T-helper 2 cell treated with Interferon-gamma antibody and Interleukin-4, amounts not matched to agents 5 μg/mL and 100 μg/mL, for 36 hours (primary cell): ENCODE measurements at places on chromosomes 3 and 15.

DNA sequence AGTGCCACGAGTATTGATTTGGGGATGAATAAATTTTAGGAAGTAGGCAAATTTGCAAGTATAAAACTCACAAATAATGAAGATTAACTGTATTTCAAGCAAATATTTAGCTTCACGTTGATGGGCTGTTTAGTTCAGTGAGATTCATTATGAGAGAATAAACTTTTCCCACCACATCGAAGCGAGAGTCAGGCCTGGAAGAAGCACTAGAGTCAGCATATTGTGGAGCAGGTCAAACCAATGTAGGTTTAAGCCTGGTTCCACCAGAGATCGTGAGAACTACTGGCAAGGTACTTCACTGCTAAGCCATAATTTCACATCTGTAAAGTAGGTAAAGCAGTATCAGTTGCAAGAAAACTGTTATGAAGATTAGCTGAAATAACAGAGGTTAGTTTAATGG lies 22.3 kb downstream of the WDR49 start:
- no peak for DNase-seq

- no peak for DNase-seq
These were observed 301.8 kb upstream of the PROK2 start for GRCh38 chr3:72086743-72087087.

DNA sequence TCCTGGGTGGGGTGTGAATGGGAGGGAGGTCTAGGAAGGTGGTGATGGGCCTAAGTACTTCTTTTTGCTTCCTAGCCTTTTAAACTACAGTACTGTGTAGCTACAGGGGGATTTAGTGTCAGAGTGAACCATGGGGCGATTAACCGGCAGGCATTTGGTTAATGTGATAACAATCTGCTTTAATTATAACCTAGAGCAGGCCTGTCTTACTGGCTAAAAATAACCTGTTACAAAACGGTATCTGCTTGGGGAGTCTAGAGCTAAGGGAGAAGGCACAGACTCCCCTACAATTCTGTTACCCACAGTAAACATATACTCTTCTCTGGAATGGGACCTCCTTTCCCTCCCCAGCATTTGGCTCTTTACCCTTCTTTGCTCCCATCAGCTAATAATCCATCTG lies 85.4 kb downstream of the RBPMS2 start:
- no peak for DNase-seq

DNA sequence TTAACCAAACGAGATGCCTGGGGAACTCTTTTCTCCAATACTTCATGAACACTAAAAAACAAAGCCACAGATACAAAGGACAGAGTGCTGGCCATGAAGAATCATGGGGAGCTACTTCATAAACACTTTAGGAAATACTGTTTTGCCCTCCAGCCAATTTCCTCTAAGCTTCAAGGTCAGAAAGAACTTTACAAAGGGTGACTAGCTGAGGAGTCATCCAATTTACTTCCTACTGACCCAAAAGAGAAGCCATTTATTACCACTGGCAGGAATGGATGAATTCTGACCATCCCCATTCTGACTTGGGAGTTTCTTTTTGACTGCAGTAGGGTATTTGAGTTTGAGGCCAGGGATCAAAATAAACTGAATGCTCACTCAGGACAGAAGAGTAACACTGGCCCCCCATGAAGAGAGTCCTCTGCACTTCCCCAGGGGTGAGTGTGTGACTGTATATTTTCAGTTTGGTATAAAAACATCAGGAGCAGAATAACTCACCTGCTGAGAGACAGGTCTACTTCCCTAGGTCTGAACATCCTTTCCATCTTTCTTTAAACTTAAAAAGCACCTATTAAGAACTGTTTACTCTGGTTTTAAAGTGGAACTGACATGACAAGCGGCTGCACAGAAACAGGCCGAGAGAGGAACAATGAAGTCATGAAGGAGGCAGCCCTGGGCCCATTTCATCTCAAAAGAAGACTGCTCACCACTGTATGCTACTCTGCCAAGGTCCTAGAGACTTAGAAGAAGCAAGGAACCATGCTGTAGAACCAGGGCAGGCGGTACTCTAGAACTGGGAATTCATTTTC lies 203.6 kb downstream of the TNIK start:
- no peak for DNase-seq

- no peak for DNase-seq
These were observed 115.7 kb upstream of the BFSP2 start for GRCh38 chr3:133283958-133284807.

DNA sequence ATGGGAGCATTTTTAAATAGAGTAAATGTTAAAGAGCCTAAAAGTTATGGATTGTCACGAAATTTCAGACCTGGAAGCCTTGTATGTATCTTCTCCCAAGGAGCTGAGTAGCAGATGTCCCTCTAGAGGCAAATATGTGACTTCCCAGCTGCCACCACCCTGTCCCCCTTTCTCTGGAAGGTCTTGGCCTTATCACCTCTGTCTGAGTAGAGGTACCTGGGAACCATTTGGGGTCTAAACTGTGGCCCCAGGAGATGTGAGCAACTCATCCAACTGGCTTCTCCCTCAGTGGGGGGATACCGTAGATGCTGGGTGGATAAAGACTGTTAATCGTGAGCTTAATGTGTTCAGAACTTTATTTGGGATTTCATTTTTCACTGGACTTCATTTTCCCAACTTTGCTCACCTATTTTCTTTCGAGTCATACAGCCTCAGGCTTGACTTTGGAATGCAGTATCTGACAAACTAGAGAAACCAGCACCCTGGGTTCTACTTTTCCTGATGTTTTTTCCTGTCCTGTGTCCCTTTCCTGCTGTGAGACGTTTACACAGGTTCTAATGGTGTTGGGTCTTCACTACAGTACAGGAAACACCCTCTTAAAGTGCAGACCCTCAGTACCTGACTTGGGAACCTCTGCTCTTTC lies 53.3 kb upstream of the CCR4 start:
- no peak for DNase-seq

DNA sequence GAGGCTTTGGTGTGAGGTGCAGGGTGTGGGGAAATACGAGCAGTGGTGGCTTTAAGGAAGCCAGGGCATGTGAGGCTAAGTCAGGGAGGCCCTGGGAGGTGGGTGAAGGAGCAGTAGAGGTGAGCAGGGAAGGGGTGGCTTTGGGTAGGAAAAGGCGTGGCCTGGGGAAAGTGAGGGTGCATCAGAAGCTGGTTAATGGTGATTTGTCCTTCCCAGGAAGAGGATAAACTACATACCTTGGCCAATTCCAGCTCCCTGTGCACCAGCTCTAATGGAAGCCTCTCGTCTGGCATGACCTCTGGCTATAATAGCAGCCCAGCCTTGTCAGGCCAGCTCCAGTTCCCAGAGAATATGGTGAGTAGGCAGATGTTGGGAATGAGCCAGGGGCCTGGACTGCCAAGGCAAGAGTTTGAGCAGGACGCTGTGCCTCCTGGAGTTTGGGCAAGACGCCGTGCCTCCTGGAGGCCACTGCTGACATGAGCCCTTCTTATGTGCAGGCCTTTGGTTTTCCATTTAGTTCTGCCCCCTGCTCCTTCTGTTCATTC lies 41.3 kb downstream of the CDAN1 start:
- DNase-seq = no peak

DNA sequence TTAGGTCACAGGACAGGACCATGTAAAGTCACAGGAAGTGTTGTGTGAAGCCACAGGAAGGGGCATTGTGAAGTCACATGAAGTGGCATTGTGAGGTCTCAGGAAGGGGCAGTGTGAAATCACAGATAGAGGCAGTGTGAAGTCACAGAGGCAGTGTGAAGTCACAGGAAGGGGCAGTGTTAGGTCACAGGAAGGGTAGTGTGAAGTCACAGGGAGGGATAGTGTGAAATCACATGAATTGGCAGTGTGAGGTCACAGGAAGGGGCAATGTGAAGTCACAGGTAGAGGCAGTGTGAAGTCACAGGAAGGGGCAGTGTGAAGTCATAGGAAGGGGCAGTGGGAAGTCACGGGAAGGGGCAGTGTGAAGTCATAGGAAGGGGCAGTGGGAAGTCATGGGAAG lies 37.9 kb downstream of the GASK1A start:
- no peak for DNase-seq

GRCh38 chr3:68773401-68773800 lies 158.9 kb downstream of the TAFA4 start:
- no peak for DNase-seq

- DNase-seq = no peak
These were observed 27.9 kb upstream of the IL1RAP start for GRCh38 chr3:190485830-190486532.

DNA sequence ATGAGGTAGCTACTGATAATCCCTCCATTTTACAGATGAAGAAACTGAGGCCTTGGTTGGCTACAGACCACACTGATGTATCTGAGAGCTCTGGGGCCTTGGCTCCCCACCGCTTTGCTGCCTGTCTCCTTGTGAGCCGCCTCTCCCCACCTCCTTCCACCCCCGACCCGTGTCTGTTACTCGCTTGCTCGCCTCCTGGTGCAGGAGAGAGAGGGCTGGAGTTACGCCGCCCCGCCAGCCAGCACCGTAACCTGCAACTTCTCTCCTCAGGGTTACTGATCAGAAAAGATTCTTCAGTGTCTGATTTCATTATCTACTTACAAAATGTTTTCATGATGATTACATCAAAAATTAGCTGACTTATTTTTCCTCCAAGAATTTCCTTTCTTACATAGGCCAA lies 34.1 kb downstream of the TM2D3 start:
- no peak for DNase-seq

- DNase-seq = no peak
These were observed 62.1 kb downstream of the CCR1 start for GRCh38 chr3:46146021-46146420.

DNA sequence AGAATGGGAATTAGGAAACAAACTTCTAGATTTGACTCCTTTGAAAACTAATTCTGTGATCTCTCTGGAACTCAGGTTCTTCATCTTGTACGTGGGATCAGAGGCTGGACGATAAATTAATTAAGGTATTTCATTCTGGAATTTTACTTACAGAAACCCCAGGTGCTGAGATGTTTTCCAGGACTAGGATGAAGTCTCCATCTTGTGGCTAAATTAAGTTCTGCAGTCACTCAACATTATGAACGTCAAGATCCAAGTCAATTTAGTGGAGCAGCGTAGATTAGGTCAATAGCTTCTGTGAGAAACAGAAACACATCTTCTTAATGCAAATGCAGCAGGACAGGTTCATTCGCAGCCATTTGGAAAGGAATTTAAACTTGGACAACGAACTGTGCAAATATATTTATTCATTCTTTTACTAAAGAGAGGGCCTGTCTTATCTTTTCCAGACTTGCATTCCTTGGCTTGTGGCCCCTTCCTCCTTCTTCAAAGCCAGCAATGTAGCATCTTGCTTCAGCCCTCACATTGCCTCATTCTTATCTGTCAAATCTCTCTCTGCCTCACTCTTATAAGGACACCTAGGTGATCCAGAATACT lies 26.7 kb upstream of the TMC3 start:
- DNase-seq = no peak

DNA sequence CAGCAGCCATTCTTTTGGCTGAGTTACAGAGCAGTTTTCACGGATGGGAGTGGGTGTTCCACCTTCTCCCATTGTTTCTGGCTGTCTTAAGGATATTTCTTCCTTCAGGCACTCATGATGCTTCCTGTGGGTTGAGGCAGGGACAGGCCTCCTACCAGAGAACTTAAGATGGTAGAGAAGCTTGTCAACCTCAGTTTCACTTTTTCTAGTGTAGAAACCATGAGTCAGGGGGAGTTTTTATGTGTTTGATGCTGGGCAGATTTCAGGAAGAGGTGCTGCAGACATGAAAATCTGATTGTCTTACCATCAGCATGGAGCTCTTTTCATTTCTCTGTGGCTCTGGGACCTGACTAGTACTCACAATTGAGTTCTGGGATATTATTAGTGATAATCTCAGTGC lies 48.7 kb upstream of the VEPH1 start:
- DNase-seq = no peak

GRCh38 chr3:170643831-170644230 lies 58.0 kb upstream of the SLC7A14 start:
- DNase-seq = no peak

DNA sequence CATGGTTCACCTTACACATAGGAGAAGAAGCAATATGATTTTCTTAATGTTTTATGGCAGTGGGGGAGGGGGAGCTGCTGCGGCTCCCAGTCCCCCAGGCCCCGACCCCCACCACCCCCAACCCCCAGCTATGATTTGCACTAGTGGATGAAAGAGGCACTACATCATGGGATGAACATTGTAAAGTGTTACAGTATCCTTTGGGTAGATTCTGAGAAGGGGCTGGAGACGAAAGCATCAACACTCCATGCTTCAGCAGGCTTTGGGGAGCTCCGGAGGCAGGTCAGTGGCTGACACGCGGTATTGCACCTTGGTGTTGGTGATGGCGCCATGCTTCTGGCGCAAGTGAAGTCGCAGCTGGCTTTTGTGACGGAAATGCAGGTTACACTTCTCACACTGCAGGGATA lies 19.9 kb upstream of the RTP2 start:
- DNase-seq = no peak

GRCh38 chr15:92098869-92099268 lies 245.4 kb downstream of the SLCO3A1 start:
- no peak for DNase-seq

DNA sequence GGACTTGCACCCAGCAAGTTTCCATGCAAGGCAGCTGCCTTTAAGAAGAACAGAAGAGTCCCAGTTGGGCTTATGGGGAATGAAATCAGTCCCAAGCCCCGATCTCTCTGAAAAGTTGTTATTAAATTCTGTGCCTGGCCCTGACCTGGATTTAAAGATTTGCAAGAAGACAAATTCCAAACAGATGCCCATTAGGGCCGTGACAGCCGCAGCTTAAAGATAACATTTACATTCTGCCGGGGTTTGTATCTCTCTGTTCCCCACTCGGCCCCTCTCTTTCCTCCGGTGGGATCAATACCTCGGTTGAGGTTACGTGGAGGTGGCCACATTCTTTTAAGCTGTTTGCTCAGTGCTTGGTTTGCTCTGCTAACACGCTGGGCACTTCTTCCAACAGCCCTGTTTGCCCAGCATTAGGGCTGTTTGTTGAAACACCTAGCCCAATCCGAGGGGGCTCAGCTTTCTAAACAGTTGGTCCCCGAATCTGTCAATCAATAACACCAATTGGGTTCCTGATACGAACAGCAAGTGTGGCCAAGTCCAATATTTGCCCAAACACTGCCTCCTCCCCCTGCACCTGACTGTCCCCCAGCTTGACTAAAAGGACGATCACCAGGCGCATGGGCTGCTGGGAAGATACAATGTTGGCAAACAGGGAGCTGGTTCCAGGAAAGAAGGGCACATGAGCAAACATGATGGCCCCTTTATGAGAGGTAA lies 108.6 kb downstream of the RPLP1 start:
- DNase-seq = no peak

- DNase-seq = no peak
These were observed at the start of gene LRRC3B for GRCh38 chr3:26622621-26623418. LRRC3B (plus strand) TSS chr3:26622772; CDS start chr3:26709673, 86,901 bp downstream.

- no peak for DNase-seq
These were observed 303.2 kb downstream of the ZIC1 start for GRCh38 chr3:147712357-147712756.

GRCh38 chr3:32406486-32407408 lies 15.1 kb downstream of the CMTM7 start:
- no peak for DNase-seq

- DNase-seq = no peak
These were observed 101.9 kb upstream of the RORA start for GRCh38 chr15:61331019-61331418.

- DNase-seq = no peak
These were observed 521.5 kb downstream of the RSL24D1 start for GRCh38 chr15:54675241-54675640.
